ENCODE measurements at places on chromosomes 1 and 21.

DNA sequence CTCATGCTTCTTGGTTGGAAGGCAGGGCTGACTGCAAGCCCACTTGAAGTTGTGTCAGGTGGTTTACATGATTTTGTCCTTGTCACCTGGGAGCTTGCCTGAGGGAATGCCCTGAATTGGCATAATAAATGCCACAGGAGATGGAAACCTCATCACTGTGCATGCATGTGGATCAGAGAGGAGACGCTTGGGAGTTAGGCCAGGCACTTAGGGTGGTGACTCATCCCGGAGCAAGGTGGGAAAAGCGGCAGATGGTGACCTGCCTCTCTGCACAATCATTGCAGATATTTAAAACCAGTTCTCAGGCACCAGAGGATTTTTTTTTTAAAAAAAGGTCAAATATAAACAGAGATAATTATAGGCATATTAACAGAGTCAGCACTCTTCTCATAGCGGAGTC, 202.2 kb upstream of the KIAA0040 start:
- no peak for DNase-seq

GRCh38 chr1:160520582-160520981, 2.5 kb downstream of the SLAMF6 start:
- no peak for DNase-seq

DNA sequence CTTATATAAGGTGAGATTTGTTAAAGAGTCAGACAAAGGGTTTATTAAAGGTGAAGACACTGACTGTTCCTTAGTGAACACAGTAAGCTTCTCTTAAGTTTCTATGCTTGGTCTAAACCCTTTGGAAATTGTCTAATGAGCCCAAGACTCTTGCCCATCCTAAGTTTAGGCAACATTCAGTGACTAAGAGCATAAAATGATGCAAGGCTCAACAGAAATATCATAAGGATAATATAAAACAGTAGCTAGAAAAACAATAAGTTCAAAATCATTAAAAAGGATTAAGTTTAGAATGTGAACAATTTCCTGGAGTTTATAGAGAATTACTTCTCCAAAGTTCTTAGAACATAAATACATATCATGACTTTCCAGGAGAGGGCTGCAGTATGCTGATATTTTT, 108.9 kb upstream of the PDC start:
- no peak for DNase-seq

DNA sequence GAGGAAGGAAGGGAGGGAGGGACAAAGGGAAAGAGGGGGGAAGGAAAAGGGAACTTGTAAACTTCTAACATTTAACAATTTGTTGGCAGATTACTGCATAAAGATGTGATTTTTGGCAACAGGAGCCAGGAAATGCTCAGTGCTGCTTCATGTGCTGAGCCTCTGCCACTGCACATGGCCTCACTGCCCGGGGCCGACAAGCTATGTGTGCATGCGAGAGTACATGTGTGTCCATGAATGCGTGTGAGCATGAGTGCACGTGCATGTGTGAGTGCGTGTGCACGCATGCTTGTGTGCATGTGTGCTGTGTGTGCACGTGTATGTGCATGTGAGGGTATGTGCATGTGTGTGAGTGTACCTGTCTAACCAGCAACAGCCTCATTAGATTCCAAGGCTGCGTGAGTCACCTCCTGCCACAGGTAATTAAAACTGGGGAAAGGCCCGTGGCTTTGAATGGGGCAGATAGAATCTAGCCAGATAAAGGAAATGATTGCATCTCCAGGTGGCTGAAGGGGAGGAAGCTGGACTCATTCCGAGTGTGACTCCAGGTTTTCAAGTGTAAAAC, 41.4 kb upstream of the TSPEAR start:
- DNase-seq: no peak

DNA sequence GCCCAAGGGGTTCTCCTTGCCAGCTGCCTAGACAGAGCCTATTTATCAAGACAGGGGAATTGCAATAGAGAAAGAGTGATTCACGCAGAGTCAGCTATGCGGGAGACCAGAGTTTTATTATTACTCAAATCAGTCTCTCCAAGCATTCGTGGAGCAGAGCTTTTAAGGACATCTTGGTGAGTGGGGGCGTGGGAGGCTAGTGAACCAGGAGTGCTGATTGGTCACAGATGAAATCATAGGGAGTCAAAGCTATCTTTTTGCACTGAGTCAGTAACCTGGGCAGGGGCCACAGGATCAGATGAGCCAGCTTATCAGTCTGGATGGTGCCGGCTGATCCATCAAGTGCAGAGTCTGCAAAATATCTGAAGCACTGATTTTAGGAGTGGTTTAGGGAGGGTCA, 64.8 kb upstream of the MRPS6 start:
- DNase-seq: no peak

DNA sequence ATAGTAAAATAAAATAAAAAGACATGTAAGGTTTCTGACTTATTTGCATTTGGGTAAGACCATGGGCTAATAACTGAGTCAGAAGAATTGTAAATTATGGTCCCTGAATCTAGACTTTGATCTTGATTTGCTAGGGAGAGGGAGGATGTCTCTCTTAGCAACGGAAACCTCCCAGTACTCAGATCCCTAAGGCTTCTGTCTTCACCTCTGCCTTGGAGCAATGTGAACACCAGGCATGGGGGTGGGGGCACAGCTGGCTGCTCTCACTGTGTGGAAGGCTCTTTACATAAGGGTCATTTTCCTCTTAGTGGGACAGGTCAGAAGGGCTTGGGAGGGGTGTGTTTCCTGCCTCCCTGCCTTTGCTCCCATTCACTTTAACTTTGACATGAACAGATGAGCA, 17.0 kb upstream of the TMEM54 start:
- DNase-seq: no peak

GRCh38 chr1:19877181-19877750, 4.9 kb upstream of the OTUD3 start:
- DNase-seq: no peak

GRCh38 chr1:162319493-162320175, 57.0 kb downstream of the SPATA46 start:
- no peak for DNase-seq

- DNase-seq: no peak
These were observed 1.2 kb upstream of the MKNK1 start for GRCh38 chr1:46605232-46605631.

DNA sequence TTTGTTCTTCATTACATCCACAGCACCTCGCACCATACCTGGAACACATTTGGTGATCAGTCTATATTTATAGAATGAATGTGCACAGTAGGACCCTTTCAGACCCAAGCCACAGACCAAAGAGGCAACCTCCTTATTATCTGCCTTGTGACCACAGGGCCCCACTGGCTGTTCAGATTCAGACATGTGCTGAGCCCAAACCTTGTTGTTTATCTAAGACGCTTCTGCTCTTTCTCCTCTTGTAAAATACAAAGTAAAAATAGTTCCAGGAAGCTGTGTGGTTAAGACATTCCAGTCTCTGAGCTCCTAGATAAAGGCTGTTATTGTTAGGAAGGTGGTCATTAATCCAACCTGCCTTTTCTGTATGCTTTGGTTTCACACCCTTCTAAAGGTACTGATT, 3.6 kb upstream of the SCMH1 start:
- peak; percentile 64 for DNase-seq

DNA sequence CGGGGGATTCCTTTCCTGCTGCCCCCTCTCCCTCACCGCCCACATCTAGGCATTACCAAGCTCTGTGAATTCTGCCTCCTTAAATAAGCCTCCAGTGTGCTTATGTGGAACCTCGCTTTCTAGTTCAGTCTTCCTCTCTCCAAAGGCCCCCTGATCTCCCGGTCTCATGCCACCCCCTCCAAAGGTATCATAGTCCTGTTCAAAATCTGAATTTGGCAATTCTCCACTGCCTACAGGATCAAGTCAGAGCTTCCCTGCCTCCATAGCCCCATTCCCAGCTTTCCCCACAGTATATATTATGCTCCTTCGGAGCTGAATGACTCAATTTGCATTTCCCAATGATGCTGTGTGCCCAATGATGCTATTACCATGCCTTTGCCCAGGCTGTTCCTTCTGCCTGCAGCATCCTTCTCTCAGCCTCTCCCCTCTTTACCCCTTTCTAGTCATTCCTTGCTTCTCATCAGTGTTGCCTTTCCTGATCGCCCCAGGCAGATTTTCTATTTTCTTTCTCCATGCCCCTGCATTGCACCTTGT, 1.7 kb downstream of the AZIN2 start:
- no peak for DNase-seq

GRCh38 chr1:46180082-46180616, 3.9 kb upstream of the P3R3URF start:
- no peak for DNase-seq
